Right kidney (tissue), 9 donors: ENCODE measurements at places on chromosomes 12 and 14.

DNA sequence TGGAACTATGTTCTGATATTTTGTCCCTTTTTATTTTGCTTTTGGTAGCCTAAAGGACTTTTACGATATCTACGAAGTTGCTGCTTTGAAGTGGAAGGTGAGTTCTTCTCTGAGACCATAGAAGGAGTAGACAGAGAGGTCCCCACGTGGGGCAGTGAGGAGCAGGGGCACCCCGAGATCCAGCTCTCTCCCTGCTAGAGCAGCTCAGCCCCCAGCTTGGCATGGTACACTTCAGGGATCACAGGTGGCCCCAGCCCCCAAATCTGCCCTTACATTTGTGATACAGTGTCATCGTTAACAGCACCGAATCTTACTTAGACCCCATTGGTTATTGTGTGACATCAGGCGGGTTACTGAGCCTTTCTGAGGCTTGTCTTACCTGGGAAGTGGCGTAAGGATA lies 56.8 kb downstream of the SLC8B1 start:
- DNase-seq, result no peak

DNA sequence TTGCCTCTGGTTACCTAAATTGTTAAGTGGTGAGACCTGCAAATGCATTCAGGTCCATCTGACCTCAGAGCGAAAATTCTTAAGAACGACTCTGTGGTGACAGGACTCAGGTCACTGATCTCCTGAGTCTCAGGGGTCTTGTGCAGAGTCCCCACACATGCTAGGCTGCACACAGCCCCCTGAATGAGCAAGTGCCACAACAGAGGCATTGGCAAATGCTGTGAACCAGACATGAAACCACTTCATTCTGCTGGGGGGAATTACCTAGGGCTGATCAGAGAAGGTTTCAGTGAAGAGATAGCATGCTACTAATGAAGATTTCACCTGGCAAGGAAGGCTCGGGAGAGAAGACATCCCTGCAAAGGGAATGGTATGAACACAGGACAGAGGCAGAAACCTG lies 281.6 kb downstream of the ITPR2 start:
- DNase-seq, result no peak

DNA sequence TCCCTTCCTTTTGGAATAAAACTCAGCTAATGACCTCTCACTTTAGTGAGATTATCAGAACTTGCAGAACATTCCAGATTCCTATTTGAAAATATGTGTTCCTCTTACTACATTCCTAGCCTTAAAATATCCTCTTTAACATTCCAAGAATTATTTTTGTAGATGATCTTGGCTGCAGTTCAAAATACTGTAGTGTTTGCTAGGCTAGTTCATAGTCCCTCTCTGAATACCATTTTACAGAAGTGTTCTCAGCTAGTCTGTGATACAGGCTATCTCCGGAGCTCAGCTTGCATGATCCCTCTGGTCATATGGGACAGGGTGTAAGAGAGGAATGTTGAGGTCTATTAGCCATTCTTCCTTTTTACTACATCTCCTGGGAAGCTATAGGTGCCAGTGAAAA lies 17.6 kb upstream of the GPR33 start:
- DNase-seq, result no peak

- DNase-seq, result peak; percentile 63
These were observed 24.0 kb downstream of the CCDC85C start for GRCh38 chr14:99579903-99580571.
